Activated T-cell treated with anti-CD3 and anti-CD28 coated beads, Interleukin-2, amount 50 U/mL, for 72 hours (primary cell): ENCODE measurements at places on chromosomes 16 and 17. TPM values are rescaled to one million over a fixed set of nuclear protein-coding genes. Genes with fewer than 3 reads are reported as not detected.

DNA sequence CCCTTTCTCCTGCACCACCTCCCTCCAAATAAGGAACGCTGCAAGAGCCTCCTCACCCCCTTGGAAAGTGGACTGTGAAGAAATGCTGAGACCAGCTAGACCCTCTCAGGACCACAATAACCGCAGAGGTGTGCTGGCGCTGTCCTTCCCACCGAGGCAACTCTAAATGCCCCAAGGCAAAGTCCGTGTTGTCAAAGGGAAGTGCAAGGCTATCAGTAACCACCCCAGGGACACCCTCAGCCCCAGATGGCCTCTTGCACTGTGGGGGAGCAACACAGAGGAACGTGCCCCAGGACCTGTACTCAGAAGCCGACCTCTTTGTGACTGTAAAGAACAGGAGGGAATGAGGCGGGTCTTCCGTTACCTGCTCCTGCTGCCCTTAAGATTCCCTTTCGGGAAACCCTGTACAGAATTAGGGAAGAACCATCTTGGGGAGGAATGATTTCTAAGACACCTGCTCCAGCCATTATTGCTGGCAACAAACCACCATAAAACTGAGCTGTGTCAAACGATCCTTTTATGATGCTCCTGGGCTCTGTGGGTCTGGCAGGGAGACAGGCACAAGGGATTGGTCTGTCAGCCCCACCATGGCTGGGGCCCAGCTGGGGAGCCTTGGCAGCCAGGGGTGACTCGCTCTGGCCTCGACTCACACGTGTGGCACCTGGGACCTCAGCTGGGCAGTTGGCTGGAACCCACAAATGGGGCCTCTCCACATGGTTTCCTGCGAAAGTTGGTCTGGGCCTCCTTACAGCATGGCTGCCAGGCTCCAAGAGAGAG, 14.6 kb upstream of the MED9 start:
- DNase-seq: no peak

DNA sequence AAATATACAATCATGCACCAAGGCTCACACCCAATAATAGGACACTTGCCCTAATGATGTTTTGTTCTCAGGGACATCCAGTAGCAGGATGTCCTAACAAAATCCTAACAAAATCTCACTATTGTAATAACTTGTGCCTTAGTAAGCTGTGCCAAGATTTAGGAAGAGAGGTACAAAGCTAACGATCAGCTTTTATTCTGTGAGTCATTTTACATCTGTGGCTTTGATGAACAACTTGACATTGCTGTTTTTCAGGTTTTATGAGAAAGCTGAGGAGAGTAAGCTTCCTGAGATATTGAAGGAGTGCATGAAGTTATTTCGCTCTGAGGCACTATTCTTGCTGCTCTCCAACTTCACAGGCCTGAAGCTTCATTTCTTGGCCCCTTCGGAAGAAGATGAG, 18.9 kb downstream of the OGFOD1 start:
- DNase-seq: no peak

- DNase-seq: no peak
Observed at GRCh38 chr16:3842994-3843393, 37.5 kb downstream of the CREBBP start.

- DNase-seq: no peak
Observed at GRCh38 chr16:89903908-89904515, 14.7 kb upstream of the MC1R start.

Gene NTN1
- total RNA-seq: 1.5 TPM
